ENCODE measurements at places on chromosomes 12 and 14. TPM values are rescaled to one million over a fixed set of nuclear protein-coding genes. Genes with fewer than 3 reads are reported as not detected.
A peak's percentile ranks its signal among the peaks of the same experiment; 100 is the strongest.

GRCh38 chr14:32756775-32757174, 181.9 kb upstream of the NPAS3 start:
- no peak for DNase-seq

AVPR1A gene
- total RNA-seq = not detected

GRCh38 chr14:52220924-52221811, 46.3 kb upstream of the PTGDR start:
- no peak for DNase-seq

TSHR gene
- not detected for total RNA-seq

DNA sequence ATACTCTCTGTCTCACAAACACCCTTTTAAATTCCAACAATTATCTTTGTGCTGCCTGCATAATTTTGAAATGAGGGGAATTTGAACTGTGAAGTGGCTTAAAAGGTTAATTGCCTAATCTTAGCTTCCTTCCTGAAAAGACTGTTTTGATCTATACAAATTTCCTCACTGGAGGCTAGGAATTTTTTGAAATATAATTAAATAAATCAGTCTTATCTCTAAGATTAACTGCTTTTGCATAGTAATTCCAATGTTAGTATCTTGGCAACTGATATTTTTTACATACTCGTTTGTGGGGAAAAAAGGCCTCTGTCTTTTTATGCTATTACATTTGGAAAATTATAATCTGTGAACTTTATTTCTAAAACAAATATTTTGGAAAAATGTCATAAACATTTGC, 498.5 kb downstream of the TMTC2 start:
- DNase-seq = no peak

- DNase-seq = no peak
Observed at GRCh38 chr14:74348241-74348734, at the start of gene VRTN. TSS of gene VRTN (plus strand) at chr14:74348471. CDS start at chr14:74356784, 8,313 bp downstream.

- DNase-seq = no peak
Observed at GRCh38 chr14:80927083-80927989, 14.2 kb downstream of the CEP128 start.

GRCh38 chr14:52351233-52352060, 37.3 kb downstream of the PTGER2 start:
- no peak for DNase-seq

DNA sequence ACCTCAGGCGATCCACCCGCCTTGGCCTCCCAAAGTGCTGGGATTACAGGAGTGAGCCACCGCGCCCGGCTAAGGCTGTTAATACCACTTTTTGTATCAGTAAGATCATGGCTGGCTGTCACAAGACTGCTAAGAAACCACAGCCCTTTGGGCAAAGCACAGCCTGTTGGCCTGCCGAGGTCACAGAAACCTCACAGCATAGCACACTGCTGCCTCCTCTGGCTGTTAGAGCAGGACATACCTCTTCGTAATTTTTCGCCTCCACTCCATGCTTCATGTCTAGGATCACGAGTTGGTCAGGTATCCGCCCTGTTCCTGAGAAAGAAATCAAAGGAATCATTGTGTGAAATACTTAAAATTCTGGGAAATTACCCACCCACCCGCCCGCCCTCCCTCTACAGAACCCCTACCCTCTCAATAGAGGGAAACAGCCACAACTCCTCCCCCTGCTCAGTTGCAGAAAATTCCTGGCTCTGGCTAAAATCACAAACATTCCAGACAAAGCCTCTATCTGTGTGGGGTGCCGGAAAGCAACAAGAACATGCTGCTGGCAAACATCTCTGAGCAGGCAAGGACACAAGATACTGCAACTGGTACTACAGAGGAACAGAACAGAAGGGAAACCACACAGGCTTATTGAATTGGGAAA, 20.7 kb upstream of the NEK9 start:
- DNase-seq = peak; percentile 58

GRCh38 chr14:94334872-94335271, 11.7 kb upstream of the SERPINA6 start:
- no peak for DNase-seq

GRCh38 chr14:20652996-20653975, 11.8 kb upstream of the OR6S1 start:
- no peak for DNase-seq

- no peak for DNase-seq
Observed at GRCh38 chr14:34479694-34480093, 17.7 kb upstream of the SPTSSA start.

- DNase-seq = no peak
Observed at GRCh38 chr14:75578102-75578785, at the start of gene FLVCR2. TSS of gene FLVCR2 (plus strand) at chr14:75578620. CDS start at chr14:75578973, 353 bp downstream.

- no peak for DNase-seq
Observed at GRCh38 chr14:29926701-29927375, 809 bp downstream of the PRKD1 start.

DNA sequence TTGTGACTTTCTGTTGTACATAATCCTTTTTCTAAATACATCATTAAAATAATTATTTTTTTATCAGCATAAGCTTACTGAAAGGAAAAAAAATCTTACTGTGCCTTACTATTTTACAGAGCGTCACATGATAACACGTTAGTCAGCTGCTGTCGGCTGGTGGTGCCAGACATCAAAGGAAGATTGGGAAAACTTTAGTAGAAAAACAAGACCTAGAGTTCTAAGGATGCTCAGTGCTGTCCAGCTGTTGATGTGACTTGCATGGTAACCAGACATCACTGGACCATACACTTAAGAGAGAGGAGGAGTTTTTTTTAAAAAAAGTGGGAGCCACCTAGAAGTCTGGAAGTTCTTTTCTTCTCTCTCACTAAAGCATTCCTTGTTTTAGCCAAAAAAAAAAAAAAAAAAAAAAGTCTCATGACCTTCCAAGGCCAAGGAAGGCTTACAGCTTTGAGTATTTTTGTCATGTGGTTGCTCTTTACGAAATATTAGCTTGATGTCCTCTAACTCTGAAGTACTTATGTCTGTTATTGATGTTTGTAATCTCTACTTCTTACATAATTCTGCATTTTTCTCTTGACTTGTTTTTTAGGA, 4.5 kb downstream of the RASSF8 start:
- DNase-seq = no peak

NOXRED1 gene
- 0.97 TPM for total RNA-seq

DNA sequence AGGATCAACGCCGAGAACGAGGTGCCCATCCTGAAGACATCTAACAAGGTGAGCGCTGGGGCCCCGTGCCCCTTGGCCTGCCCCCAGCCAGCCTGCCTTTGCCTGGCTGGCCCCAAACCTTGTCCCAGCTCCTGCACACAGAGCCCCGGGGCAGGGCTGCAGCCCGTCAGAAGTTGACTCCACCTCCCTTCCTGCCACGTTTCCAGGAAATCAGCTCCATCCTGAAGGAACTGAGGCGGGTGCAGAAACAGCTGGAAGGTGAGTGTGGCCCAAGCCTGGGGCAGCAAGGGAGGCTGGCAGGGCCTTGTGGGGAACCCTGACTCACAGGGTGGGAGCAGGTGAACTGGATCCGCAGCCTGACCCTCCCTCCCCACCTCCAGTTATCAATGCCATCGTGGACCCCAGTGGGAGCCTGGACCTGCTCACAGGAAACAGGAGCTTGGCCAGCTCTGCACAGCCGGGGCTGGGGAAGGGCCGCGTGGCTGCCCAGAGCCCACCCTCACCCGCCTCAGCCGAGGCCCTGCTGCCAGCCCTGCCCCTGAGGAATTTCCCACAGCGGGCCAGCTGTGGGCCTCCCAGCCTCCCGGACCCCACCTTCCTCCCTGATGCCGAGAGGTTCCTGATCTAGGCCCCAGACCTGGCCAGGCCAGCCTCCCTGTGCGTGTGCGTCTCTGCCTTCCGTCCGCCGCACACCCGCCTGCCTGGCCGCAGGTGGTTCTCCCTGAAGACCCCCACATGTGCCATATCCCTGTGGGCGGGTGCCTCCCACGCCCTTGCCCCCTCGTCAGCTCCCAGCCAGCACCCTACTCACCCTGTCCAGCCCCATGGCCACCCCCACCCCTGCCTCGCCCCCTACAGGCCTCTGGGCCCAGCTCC, 29.5 kb downstream of the CEP170B start:
- no peak for DNase-seq

DNA sequence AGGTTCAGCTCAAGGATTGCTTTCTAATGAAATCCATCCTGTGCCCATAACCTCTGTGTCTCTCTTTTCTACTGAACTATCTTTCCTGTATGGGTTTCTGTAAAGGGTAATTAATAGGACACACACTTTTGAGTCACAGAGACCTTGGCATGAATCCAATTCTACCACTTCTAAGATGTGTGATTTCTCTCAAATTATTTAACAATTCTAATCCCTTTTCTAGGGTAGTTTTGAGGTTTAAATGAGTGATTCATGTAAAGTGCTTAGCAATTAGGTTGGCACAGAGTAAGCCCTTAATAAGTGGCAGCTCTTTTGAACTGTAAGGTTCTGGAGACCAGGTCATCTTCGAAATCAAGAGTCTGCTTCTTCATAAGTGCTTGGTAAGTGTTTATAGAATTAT, 202.7 kb downstream of the RASSF9 start:
- DNase-seq = no peak

DNA sequence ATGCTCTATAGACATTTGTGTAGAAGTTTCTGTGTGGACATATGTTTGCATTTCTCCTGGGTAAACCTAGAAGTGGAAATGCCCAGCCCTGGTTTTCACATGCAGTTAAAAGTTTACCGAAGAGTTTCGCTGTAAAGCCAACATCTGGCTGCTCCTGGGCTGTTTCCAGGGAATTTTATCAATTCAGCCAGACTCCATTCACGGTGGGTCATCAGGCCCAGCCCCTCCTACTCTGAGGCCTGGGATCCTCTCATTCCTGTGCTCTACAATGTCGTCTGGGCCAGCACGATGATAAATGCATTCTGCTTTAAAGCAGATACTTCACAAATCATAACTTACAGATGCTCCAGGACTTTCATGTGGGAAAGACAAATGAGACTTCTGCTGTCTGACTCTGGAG, 7.1 kb downstream of the NUAK1 start:
- no peak for DNase-seq

GRCh38 chr12:94227066-94227465, 78.7 kb downstream of the PLXNC1 start:
- no peak for DNase-seq

DNA sequence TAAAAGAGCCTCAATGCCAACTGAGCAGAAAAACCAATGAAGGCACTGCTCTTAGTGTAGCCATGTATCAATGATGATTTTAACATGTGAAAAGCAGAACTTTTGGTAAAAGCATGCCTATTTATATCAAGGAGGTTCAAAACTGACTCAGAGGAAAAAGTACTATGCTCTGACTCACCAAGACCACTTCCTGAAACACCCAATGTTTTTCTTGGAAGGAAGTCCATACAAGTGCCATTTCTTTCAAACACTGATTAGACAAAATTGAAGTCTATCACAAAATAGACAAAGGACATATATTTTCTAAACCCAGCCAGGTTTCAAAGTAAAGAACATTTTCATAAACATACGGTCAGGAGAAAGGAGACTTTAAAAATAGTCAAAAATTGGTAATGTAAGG, 88.6 kb downstream of the EPS8 start:
- no peak for DNase-seq

SIX4 gene
- total RNA-seq = 61.6 TPM

DNA sequence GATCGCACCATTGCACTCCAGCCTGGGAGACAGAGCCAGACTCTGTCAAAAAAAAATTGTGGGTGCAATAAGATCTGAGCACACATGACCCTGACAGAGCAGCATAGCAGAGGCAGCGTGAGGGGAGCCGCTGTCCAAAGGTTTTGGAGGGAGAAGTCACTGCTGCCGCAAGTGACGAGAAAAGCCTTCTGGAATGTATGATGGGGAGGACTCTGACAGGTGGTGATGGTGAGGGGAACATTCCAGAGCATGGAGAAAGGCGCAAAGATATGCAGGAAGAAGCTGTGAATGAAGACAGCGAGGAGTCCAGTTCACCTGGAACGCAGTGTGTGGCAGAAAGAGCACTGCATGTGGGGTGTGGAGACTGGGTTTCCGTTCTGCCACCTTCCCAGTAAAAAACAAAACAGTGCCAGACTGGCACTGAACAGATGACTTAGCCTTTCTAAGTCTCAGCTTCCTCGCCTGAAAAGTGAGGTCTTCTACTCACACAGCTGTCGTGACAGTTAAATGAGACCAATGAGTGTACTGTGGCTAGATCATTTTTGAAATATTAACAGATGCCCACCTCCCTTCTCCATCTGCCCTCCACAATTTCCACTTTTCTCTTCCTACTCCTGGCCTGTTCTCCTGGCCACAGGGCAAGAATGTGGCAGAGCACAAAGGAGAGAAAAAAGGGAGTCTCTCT, 53.4 kb upstream of the PTHLH start:
- no peak for DNase-seq

PWP1 gene
- 37.4 TPM for total RNA-seq

- no peak for DNase-seq
Observed at GRCh38 chr12:69897744-69898143, 72.7 kb downstream of the MYRFL start.

- no peak for DNase-seq
Observed at GRCh38 chr12:26830363-26830762, 2.6 kb downstream of the ITPR2 start.

DNA sequence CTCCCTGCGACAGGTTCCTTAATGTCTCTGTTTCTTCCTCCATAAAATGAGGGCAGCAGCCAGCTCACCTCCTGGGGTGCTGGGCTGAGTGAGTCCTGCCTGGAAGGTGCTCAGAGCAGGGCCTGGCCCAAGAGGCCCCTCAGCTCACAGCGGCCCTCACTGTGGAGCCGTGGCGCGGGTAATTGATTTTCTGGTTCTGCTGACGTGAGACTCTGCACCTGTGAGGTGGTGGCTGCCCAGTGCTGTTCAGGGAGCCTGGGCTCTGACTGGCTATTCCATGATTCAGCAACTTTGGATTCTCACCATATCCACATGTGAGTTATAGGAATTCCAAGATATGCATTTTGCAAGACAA, 266.6 kb downstream of the ADGRD1 start:
- DNase-seq = no peak

GRCh38 chr14:39763402-39763890, 331.2 kb upstream of the FBXO33 start:
- DNase-seq = no peak

DNA sequence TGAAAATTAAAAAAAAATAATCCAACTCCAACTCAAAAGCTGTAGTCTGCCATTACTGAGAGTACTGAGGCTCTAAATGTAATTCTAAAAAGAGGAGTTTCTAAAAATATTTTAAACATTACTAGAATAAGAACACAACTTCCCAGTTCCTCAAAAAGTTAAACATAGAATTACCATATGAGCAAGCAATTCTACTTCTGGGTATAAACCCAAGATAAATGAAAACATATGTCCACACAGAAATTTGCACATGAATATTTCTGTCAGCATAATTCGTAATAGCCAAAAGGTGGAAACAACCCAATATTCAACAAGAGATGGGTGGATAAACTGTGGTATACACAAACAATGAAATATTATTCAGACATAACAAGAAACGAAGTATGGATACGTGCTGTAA, 15.0 kb upstream of the NR2C1 start:
- DNase-seq = no peak

USP44 gene
- 0.11 TPM for total RNA-seq

NRIP2 gene
- not detected for total RNA-seq

BLTP3B gene
- 17.3 TPM for total RNA-seq

DNA sequence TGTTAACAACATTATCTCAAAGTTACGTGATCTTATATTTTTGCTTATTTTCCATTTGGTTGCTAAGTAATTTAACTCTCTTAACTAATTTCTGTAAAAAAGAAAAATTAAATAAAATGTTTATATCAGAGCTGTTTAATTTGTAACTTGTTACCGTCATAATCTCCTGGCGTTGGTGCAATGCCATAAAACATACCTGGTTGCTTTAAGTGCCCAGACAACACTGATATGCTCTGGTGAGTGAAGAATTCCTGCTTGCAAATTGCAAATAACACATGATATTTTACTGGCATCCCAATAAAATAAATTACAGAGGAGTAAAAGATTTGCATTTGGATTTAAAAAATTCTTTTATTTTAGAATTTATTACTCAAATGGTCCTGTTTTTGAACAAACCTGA, 640.1 kb upstream of the MIS18BP1 start:
- DNase-seq = no peak

RD3L gene
- total RNA-seq = not detected
